ENCODE measurements at places on chromosomes 5 and 9.

DNA sequence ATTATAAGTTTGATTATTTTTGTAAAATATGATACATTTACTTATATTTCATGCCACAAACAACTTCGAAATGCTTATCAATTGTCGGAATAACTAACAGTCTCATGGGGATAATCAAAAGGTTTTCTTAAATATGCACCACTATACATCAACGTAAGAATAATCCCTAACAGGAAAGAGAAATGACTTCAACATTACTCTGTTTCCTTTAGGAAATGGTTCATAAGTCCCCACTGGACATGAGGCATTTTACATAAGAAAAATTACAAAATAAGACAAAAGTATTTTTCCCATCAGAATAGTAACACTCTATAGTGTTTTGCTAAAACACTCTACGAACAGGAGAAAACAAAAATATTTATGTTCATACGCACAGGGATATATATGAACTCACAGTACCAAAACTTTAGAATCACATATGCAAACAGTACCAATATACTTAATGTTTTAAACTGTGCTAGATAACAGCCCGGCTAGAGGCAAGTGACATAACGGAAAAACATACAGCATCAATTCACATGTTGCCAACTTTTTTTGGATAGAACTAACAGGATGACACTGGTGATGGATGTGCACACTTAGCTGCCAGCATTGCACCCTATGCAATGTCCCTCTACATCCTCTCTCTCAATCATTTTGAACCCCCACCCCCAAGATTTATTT, 120.5 kb downstream of the NFIB start:
- no peak for DNase-seq

- DNase-seq = no peak
Measured at GRCh38 chr5:91007251-91007650, 375.9 kb downstream of the ARRDC3 start.

GRCh38 chr9:8419596-8420275, 620.2 kb upstream of the DMAC1 start:
- DNase-seq = no peak

- no peak for DNase-seq
Measured at GRCh38 chr5:173796721-173797495, 91.2 kb upstream of the CPEB4 start.

DNA sequence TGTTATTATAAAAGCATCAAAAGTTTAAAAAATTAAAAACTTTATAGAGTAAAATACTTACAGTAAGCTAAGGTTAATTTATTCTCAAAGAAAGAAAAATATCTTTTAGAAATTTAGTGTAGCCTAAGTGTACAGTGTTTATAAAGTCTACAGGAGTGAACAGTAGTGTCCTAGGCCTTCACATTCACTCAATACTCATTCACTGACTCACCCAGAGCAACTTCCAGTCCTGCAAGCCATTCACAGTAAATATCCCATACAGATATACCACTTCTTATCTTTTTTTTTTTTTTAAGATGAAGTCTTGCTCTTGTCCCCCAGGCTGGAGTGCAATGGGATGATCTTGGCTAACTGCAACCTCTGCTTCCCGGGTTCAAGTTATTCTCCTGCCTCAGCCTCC, 73.1 kb upstream of the FST start:
- no peak for DNase-seq

DNA sequence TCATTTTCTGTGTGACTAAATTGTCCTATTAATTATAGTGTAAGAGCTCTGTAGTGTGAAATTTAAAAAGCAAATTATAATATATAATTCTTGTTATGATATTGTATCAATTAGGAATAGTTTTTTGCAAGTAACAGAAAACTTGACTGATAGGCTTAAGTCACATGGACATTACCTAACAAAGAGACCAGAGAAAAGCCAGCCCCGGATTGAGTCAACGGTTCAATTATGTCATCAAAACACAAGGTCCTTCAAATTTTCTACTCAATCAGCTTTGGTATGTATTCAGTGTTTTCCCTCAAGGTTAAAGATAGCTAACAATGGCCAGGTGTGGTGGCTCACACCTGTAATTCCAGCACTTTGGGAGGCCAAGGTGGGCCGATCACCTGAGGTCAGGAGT, 126.7 kb upstream of the PTGER4 start:
- DNase-seq = no peak

DNA sequence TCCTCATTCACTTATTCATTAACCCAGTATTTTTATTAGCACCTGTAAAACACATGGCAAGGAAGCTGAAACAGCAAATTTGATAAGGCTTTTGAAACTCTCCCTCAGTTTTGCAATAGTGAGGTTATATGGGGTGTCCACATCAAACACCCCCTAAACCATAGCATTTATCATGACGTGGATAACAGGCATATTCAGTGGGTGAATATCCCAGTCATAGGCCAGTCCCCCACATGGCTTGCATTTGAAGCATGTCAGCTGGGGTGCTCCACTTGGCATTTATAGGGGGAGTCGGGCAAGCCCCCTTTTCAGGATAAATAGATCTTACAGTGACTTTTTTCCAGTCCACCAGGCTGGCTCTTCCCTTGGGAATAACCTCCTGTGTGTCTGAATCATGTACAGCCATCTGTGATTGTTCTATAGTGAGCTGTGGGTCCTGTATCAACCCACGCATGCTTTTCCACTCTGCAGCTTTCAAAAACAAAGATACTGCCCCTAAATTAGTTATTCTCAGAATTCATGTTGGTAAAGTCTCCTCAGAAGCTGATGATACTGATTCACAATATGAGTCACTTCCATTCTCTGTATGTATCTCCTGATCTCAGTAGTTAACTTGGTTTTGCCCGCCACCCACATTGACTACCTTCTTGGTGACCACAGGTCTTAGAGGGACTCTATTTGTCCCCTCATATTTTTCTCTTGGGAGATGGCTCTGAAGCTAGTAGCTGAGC, 84.4 kb upstream of the SPIN1 start:
- DNase-seq = no peak

DNA sequence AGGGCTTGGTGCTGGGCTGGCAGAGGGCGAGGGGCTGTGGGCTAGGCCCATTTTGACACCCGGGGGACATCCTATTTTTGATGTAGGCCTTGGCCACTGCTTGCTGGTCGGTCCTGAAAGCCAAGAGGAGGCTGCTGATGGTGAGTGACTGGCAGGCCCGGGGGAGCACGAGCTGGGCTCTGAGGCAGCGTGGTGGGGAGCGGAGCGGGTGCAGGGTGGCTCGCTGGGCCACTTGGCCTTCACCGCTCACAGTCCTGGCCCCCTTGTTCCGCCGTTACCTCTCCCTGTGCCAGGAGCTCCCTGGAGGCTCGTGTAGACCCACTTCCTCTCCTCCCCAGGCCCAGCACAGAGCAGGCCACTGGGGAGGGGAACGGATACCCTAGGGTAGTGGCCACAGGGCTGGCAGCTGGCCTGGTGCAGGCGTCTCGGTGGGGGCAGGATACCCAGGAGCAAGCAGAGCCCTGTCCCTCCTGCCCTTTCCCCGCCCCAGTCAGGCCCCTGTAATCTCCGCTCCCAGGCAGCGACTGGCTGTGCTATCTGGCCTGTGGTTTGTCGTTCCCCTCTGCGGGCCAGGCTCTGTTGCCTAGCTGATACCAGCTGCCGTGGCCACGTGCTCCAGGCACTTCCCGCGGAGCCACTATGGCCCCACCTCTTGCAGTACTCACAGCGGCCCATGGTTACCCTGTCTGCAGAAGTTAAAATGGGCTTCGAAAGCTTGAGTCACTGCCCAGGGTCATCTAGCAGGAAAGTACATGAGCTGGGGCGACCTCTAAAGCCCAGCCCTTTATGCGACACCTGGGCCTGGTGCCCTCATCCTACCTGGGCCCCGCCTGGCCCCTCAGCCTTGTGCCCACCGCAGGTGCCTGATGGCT, 11.7 kb upstream of the DOLPP1 start:
- DNase-seq = peak; percentile 21

DNA sequence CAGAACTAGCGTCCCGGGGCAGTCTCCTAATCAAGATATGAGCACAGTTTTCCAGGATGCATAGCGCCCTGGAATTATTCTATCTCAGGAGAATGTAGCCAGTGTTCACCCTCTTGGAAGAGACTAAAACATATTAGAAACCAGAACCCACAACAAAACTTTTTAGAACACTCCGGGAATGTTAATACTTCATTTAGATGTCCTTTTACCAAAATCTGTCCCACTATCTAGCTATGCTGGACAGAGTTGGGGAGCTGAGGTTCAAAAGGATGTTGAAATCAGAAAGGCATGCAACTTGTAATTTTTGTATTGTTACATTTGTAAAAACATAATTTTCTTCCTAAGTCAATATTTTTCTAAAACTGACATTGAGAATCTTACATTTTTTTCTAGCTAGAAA, 386.5 kb upstream of the RFX3 start:
- no peak for DNase-seq

DNA sequence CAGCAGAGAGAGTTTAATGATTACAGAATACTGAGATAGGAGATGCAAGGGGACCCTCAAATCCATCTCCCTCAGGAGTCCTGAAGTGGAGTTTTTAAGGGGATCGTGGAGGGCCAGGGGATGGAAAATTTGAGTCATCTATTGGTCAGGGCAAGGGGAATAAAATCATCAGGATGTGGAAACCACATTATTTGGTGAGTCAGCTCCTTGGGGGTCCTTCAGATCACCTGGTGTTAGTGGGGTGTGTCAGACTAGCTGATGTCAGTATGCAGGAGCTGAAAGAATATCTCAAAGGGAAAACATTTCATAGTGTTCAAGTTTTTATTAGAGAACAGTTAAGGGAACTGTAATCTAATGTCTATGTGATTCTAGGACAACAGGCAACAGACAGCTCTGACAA, 183.0 kb upstream of the FTMT start:
- DNase-seq = no peak

- DNase-seq = no peak
Measured at GRCh38 chr9:111974092-111974681, 77.6 kb downstream of the UGCG start.

- DNase-seq = no peak
Measured at GRCh38 chr5:150489360-150490295, 18.3 kb upstream of the NDST1 start.

DNA sequence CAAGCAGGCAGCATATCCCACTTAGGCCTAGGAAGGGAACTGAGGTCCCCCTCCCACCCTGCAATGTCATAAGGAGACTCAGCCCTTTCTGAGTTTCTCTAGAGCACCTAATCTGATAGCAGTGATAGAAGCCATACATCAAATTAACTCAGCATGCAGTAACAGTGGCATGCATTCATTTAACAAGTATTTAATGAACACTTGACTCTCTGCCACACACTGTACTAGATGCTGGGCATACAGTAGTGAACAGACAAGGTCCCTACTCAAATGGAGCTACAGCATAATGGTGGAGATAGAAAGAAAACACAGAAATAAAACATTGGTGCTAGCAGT, 58.6 kb downstream of the SLC22A5 start:
- no peak for DNase-seq

- DNase-seq = no peak
Measured at GRCh38 chr5:21765406-21765805, 1087.7 kb downstream of the CDH12 start.

GRCh38 chr5:178385496-178385890, 152.9 kb upstream of the PHYKPL start:
- peak; percentile 47 for DNase-seq

DNA sequence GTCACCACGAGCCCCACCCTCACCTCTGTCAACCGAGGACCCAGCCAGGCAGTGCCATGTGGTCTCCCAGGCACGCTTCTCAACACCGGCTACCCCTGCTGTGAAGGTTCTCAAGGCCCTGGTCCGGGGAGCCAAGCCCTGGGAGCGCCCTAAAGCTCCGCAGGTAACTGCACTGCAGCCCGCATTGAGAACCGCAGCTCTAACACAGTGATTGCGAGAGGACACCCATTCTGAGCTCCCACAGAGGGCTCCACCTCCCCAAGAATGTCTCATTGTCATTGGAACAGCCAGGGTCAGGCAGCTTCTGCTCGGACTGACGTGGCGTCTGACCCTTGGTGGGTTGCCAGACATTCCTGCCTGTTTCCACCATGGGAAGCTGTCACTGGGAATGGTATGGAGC, 88.3 kb downstream of the ANKRD33B start:
- no peak for DNase-seq

GRCh38 chr5:79241535-79241979, 5.6 kb downstream of the JMY start:
- no peak for DNase-seq

GRCh38 chr9:72351538-72352453, 13.2 kb downstream of the ZFAND5 start:
- no peak for DNase-seq

DNA sequence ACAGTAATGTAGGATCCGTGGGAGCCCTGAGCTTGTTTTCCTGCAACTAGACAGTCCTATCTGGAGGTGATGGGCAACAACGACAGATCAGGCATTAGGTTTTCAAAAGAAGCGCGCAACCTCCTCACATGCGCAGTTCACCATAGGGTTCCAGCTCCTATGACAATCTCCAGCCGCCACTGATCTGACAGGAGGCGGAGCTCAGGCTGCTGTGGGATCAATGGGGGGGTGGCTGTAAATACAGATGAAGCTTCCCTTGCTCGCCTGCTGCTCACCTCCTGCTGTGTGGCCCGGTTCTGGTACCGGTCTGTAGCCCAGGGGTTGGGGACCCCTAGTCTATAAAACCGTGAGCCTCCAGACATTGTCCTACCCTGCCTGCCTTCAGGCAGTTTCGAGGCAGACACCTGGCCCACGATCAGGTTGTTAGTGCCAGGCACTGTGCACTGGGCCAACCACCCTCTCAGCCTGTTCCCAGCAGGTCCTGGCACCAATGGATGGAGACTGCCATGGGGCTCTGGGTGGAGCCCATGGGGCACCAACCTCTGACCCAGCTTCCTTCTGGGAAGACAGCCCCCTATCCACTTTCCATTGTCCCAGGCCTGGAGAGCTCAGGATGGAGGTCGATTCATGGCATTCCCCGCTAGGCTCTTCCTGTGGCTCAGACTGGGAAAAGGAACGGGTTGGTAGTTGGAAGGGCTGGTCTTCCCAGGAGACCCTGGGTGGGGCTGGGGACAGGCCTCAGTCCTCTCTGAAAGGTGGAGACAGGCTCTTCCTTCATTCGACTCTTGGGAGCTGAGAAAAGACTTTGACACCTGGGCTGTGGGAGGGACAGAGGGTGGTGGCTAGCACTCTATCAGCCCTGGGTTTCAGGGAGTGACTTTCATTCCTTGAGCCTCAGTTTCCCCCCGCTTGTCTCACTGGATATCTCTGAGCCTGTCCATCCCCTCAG, 1.7 kb downstream of the ENDOG start:
- no peak for DNase-seq

- no peak for DNase-seq
Measured at GRCh38 chr9:73182928-73183327, 31.3 kb downstream of the ANXA1 start.

DNA sequence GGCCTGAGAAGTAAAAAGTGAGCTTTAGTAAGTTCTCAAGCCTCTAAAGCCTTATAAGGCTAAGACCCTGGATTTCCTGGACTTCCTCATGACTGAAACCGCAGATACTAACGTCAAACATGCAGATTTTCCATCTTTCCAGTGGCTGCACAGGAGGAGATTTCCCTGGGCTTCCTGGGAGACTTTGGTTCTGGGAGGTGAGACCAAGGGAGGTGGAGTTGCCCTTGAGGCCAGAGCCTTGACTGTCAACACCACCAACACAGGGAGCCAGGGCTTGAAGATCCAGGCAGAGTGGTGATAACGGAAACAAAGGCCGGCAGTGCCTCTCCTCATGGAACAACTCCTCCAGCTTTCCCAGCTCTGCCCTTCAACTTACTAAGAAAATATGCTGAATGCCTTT, 144.7 kb upstream of the LRRTM2 start:
- no peak for DNase-seq

GRCh38 chr5:139105621-139106071, 92.5 kb downstream of the SIL1 start:
- DNase-seq = no peak

- peak; percentile 19 for DNase-seq
Measured at GRCh38 chr5:76337953-76338451, 65.1 kb upstream of the IQGAP2 start.
